ENCODE measurements at places on chromosomes 5 and 9.

DNA sequence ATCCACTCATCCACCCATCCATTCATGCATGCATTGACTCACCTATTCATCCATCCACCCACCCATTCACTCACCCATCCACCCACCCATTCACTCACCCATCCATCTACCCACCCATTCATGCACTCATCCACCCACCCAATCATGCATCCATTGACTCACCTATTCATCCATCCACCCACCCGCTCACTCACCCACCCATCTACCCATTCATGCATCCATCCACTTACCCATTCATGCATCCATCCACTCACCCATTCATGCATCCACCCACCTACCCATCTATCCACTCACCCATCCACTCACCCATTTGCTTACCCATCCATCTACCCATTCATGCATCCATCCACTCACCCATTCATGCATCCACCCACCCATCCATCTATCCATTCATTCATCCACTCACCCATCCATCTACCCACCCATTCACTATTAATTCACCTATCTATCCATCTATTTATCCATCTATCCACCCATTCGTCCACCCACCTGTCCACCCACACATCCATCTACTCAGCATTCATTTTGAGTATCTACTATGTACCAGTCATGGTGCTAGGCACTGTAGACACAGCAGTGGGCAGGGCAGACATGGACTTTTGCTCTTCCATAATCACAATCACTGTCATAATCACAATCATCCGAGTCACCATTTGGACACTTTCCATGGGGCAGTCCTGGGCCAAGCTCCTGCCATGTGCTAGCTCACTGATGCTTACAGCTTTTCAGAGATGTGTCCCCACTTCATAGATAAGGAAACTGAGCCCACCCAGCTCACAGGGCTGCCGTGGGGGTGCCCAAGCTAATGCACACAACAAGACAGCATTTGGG lies 34.4 kb downstream of the HMCN2 start:
- no peak for DNase-seq

GRCh38 chr5:36240779-36241630 lies 720 bp downstream of the NADK2 start:
- peak; percentile 53 for DNase-seq

GRCh38 chr5:91830361-91830953 lies 447.3 kb upstream of the ARRDC3 start:
- no peak for DNase-seq

DNA sequence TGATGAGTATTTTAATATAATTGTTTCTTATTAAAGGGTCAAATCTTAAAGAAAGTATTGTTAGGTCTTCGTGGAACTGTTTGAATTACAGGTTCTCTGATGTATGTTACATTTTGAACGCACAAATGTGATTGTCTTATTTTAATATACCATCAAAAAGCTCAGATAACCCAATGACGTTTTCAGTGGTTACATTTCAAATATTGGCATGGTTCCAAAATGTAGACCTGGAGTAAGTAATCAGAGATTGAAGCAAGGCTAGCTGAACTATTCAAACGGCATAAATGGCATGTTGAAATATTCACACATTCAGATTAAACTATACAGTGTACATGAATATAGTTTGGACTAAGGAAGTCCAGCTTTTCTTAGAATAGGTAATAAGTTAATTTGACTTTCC lies 281.7 kb upstream of the EFNA5 start:
- no peak for DNase-seq

DNA sequence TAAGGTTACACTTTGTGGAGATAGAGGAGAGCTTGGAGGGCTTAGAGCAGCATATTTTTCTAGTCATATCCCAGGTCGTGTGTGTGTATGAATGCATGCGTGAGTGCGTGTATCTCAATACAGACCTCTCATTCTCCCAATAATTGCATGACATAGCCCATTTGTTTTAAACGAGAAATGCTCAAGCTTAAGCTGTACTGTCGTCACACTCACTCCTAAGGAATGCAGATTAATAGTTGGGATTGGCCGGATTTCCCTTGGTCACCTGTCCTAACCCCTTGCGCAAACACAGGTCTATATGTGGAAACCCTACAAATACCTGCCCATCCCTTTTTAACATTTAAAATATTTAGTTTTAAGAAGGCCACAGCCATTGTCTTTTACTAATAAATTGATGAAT lies 165.8 kb downstream of the SEMA5A start:
- DNase-seq, result no peak

GRCh38 chr9:98971168-98971914 lies 27.6 kb downstream of the COL15A1 start:
- no peak for DNase-seq

GRCh38 chr9:102445181-102445747 lies 549.9 kb upstream of the CYLC2 start:
- no peak for DNase-seq

GRCh38 chr9:136668983-136669790 lies 6.5 kb downstream of the EGFL7 start:
- no peak for DNase-seq

- DNase-seq, result no peak
These were observed 345.4 kb downstream of the FBXL17 start for GRCh38 chr5:108036482-108036881.

DNA sequence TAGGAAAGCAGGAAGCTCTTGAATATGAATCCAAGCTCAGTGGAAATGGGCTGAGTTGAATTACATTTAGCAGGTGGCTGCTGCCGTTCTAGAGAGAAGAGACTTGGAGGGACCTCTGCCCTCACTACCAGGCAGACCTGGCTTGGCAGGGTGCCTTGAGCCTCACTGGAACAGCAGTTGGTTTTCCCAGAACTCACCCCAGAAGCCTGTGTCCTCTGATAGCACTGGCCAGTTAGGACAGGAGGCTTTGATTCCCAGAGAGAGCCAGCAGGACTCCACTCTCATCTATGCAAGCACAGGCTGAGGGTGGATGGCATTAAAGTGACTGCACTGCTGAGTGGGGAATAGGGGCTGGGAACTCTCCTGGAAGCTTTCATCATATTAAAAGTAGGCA lies 54.8 kb downstream of the PWWP2A start:
- DNase-seq, result no peak

DNA sequence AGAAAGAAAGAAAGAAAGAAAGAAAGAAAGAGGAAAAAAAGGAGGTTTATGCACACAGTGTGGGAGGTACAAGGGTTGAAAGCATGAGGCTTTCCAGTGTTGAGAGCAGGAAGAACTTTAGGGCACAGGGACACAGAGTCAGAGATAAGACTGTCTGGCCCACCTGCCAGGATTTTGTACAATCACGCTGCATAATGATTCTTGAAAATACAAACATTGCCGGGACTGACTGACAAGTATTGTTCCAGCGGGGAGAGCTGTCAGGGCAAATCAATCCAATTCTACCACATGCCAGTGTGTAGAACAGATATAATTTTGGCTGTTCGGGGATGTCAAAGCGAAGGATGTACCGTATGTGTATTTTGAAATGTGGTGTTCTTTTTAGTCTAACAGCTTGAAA lies 254.7 kb downstream of the NTRK2 start:
- DNase-seq, result no peak

DNA sequence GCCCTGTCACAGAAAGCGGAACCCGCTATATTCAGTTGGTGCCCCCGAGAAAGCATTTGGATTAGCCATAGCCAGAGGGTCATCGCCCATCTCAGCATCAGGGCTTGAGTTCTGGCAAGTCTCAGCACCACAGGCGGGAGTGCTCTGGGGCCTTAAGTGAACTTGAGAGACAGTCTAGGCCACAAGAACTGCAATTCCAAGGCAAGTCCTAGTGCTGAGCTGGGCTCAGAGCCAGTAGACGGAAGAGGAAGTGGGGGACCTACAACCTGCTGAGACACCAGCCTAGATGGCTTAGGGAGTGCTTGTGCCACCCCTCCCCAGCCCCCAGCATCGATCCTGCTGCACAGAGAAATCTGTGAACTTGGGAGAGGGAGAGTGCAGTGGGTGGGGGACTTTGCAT lies 594.9 kb downstream of the CCDC171 start:
- peak; percentile 10 for DNase-seq

DNA sequence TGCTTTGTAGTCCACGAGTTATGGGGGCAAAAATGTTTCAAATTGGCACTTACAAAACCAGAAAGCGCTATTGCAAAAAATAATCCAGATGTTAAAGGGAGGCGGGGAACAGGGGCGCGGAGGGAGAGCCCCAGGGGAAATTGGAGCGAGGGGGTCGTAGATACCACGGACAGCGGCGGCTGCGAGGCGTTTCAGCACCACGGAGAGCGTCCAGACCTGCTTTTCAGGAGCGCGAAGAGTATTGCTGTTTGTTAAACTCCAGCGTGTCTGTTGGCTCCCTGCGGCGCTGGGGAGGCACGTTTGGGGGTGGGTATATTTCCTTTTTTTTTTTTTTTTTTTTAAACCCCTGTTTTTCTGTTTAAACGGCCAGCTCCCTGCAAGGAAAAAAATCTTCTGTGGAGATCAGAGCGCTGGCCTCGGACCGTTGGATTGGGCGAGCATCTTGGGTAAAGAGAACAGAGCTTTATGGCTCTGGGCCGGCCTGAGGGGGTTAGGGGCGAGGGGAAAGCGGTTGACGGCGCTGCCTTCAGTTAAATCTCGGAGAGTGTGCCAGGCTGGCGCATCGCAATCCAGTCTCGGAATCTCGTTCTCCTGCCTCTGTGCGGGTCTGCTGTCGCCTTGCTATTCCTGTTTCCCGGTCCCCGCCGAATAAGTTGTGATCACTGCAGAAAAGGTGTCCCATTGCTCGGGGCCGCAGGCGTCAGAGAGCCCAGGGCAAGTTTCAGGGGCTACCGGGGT lies at the start of gene GLRA1:
GLRA1 (minus strand) TSS at position 288 of the 738 bp plus-strand sequence. CDS start 302 bp downstream, outside the sequence.
- no peak for DNase-seq

- DNase-seq, result no peak
These were observed 12.8 kb downstream of the PAM start for GRCh38 chr5:102767862-102768261.

GRCh38 chr9:9341203-9341602 lies 1271.6 kb downstream of the PTPRD start:
- no peak for DNase-seq

- no peak for DNase-seq
These were observed 7.5 kb upstream of the ANKRD33B start for GRCh38 chr5:10556289-10556807.

DNA sequence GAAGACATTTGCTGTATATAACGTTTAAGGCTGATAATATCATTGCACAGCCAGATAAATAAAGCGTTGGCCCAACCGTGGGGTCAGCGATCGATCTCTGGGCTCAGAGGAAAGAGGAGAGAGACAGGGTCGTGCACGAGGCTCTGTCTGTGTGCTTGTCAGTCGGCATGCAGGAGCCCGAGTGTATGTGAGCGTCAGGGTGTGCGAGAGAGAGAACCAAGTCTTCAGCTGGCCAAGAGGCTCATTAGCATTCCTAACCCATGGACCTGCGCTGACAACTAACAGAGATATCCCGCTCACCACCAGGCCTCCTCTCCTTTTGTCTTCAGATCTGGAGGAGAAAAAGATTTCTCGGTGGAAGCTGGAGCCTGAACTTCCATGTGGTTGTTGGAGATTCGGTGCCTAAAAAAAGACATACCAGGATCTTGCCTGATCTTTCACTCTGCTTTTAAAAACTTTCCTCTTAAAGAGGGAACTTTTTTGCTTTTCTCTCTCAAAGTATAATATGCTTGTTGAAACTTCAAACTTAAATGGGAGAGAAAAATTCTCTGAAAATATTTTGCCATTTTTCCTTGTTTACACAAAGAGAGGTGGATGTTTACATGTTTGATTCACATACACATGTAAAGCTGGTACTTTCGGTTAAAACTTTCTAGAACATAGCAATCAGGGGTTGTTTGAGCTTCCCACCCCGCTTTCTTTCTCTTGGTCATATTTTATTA lies 16.5 kb downstream of the NR2F1 start:
- DNase-seq, result no peak

- DNase-seq, result no peak
These were observed 21.7 kb downstream of the SLC6A18 start for GRCh38 chr5:1246711-1247431.

DNA sequence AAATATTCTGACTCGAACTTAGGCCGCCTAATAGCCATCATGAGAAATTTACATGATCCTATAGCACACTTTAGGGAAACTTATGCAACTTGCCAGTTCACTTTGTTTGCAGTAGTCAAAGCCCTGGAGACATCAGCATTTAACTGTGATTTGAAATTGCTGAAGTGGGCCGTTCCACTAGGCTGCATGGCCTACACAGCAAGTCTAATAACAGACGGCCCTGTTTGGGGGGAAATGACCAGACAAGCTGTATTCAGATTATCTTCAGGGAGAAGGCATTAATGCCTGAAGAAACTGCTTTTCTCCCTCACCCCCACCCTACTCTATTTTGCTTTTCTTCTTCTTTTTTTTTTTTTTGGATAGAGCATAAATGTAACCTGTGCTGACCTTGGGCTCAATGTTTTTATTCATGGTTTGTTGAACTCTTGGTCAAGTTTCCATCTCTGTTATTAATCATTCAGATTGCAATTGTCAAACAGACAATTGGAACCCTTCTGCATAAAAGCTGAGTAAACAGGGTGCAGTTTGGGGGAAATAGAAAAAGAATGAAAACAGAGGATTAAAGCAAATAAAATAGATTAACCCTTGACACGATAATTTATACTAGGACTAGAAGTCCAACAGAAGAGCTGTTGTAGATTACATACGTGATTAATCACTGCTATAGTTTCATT lies 1928.2 kb upstream of the WWC1 start:
- DNase-seq, result no peak

DNA sequence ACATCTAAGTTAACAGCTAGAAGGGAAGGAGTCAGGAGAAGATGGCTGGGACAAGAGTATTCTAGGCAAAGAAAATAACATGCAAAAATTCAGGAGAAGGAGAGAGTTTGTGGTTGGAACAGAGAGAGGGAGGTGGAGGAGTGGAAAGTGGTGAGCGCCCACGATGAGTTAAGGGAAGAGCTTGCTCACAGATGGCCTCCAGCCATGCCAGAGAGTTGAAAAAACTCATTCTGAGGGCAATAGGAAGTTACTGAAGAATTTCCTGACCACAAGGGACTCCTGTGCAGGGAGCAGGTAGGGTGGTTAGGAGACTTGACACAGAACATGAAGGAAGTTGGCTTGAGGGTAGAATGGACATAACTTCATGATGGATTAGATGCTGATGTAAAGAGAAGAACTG lies 159.7 kb downstream of the DOCK2 start:
- no peak for DNase-seq

- DNase-seq, result no peak
These were observed 299.0 kb downstream of the FBXL7 start for GRCh38 chr5:15799014-15799413.

GRCh38 chr5:1568201-1568979 lies 44.6 kb upstream of the LPCAT1 start:
- no peak for DNase-seq

DNA sequence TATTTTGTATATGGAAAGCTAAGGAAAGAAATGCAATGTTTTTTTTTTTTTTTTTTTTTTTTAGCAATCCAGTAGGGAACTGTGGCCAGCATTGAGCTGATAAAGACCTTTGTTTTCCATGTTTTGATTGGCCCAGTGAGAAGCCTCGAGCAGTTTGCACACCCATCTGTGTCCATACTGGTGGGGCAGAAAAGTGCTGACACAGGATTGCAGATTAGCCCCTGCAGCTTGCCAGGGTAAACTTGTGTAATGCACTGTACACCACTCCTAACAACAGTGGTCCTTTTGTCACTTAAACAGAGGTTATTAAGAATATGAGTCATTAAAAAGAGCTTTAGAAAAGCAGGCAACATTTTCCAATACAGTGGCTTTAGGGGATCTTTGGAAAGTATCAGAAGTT lies 132.8 kb upstream of the CDKN2B start:
- no peak for DNase-seq

GRCh38 chr5:25909163-25909562 lies 1129.2 kb downstream of the CDH9 start:
- no peak for DNase-seq
